ENCODE measurements at places on chromosomes 7 and 10.
A peak's percentile ranks its signal among the peaks of the same experiment; 100 is the strongest.

DNA sequence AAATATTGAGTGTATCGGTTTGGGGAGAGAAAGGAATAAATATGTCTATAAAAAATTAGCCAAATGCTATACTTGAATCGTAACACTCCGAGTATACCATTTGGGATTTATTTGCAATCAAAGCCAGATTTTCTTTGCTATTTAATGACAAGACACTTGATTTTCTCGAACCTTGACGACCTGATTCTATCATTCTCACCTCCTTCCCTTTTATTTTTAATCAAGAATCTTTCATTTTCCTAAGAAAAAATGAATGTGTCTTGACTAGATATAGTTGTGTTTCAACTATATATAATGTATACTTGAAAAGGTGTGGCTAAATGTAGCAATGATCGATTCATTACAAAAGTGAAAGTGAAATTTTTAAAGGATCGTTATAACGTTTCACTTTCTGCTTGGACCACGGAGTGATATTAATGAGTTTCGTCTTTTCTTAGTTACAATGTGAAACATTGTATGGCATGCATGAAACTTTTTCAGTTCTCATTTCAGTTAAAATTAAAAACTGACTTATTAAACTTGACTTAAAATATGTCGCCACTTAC is 562 bp downstream of the NUB1 start:
- no peak for DNase-seq

DNA sequence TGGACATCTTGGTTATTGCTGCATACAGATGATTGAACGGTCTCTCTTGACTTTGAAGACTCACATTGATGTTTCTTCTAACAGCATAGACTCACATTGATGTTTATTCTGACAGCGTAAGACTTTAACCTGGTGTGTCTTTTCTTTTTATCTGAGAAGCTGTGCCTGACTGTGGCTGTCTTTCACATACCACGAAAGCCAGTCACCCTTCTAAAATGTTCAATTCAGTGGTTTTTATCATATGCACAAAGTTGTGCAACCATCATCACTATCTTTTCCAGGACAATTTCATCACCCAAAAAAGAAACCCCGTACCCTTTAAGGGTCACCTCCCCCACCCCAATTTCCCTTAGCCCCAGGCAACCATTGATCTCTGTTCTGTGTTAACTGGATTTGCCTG is 24.7 kb downstream of the CELF2 start:
- no peak for DNase-seq

DNA sequence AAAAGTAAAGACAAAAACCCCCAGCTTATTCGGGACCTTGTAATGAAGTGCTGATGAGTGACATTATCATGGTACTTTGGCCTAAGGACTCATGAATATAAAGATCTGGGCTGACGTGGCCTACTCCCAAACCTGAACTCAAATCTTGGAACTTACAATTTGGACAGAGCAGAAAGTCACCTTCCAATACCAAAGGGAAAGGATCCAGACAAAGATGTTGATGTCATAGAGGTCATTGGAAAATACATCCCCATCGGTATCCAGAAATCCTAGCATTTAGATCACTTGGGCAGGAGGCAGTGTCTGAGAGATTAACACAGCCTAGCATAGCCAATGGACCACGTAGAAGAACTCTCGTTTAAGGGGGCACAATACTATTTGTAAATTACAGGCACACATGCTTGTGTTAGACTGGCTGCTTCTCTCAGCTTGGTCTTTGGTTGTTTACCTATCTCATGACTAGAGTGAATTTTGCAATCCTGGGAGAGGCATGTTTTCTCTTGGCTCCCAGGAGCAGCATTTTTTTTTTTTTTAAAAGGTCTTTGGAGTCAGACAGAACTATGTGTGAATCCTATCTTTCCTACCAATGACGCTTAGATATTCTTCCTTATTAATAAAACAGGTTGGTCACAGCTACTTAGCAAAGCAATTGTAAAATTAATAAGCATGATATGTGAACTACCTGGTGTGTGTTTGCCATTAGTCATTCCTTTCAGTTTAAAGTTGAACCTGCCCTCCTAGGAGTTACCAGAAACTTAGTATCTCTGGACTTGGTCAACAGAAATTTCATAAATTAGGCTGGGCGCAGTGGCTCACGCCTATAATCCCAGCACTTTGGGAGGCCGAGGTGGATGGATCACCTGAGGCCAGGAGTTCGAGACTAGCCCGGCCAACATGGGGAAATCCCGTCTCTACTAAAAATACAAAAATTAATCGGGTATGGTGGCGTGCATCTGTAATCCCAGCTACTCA is 27.8 kb upstream of the MRPS33 start:
- DNase-seq: peak; percentile 87

DNA sequence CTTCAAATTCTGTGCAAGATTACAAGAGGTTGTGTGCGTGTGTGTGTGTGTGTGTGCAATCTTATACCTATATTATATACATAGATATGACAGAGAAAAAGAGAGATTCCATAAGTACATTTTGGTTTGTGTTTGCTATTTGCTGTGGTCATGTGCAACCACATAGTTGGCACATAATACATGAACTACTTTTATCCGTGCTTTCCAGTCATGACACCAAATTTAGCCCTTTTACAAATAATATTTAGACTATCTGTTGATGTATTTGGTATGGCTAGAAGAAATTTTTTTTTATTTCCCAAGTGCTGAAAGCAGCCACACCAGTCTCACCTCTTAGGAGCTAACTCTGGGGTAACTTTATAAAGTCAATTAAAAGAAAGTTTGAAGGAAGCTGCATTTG is 63.5 kb upstream of the EGFR start:
- DNase-seq: no peak

GRCh38 chr7:1224086-1224716 is 8.5 kb upstream of the UNCX start:
- DNase-seq: no peak

GRCh38 chr7:42342381-42342780 is 105.4 kb upstream of the GLI3 start:
- no peak for DNase-seq

DNA sequence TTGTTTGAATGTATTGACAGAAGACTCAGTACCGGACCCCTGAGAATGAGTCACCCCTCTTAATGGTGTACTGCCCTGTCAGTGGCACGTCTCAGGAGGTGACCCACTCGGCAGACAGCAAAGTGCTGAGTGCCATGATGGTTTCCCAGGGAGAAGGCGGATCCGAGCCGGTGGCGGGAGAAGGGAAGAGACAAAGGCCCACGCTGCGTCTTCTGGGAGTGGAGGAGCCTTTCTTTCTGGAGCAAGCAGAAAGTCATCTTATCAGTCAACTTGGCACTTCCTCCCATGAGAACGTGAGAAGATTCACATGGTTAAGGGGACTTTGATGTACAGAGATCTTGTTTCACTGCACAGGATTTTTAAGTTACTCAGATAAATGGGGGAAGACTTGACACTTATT is 14.6 kb upstream of the PPP2R2D start:
- no peak for DNase-seq

DNA sequence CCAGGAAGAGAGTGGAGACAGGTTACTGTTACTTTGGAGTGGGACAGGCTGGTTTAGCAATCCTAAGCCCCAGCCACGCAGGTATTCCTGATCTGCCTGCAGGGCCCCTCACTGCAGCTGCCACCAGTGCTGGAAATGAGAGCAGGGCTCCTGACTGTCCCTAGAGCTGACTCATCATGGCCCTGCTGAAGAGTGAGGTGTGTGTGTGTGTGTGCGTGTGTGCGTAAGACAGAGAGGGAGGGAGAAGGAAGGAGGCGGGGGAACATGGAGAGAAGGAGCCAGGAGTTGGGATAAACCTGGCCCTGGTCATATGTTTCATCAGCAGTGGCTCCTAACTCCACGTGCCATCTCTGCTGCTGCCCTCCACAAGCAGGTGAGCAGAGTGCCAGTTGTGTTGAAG is 3.6 kb downstream of the FOXI2 start:
- DNase-seq: no peak

DNA sequence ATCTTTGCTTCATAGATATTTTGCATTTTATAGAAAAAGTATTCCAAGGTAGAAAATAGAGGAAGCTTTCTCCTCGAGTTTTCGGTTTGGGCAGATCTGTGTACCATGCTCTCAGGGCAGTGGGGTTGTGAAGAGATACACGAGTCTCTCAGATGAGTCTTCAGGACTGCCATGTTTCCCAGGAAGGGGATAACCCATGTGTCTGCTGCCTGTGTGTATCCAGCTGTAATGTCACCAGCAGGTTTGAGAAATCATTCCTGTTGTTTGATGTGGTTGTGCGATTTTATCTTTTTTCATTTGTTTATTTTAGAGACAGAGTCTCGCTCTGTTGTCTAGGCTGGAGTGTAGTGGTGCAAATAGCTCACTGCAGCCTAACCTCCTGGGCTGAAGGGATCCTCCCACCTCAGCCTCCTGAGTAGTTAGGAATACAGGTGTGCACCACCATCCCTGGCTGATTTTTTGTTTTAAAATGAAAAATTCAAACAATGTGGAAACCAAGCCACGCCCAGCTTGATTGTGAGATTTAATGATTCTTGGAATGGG is 48.9 kb downstream of the SNX10 start:
- no peak for DNase-seq

DNA sequence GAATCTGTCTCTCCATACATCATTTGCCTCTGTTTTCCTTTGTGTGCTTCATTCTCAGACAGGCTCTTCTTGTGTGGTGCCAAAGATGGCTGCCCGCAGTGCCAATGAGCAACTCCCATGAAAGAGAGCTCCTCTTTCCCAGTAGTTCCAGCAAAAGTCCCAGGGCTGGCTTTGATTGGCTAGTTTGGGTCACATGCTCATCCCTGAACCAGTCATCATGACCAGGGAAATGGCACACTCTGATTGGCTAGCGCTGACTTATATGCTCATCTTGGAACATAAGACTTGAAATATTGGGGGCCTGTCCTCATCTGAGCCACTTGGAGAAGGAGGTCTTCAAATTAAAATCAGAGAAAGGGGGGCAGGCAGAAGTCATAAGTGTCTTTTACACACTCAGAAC is 112.7 kb downstream of the CDH23 start:
- DNase-seq: no peak

DNA sequence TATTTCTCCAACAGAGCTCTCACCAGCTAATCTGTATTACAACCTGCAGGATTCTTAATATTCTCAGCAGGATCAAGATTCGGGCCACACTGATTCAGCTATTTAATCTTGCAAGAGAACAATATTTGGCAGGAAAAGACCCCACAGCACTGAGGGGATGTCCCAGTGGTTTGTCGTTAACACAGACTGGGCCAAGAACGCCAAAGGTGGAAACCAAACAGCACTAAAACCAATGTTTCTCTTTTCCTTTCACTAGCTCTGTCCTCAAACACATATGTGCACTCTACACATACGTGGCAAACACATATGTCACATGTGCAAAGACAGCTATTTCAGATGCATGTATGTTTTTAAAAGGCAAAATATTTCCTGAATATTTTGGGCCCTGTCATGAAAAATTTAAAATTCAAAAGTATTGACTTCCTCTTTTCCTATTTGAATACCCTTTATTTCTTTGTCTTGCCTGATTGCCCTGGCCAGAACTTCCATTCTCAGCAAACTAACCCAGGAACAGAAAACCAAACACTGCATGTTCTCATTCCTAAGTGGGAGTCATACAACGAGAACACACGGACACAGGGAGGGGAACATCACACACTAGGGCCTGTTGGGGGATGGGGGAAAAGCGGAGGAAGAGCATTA is 51.7 kb upstream of the NEBL start:
- no peak for DNase-seq

DNA sequence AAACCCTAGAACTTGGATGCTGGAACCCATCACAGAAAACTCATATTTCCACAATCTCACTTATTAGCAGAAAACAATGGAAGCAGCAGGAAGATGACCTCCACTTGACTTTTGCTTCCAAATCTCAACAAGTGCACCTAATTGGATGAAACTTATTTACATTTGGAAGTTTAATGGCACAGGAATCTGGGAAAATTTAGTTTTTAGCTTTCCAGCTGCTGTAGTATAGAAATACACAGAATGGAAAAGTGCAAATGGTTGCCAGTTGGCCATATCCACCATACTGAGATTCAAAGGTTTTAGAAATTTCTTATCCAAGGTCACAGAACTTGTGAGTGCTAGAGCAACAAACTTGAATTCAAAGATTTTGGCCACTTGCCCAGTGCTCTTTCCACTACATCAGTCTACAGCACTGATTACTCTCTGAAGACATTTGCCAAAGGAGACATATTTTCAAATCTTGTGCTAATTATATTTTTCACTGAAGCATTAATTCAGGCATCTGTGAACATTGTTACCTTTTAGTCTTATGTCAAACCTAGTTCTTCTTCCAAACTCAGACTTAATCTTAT is 9.3 kb upstream of the AHR start:
- no peak for DNase-seq

- DNase-seq: no peak
These were observed 683.7 kb downstream of the LRMDA start for GRCh38 chr10:76115131-76115470.

GRCh38 chr10:634256-634655 is 55.2 kb downstream of the DIP2C start:
- peak; percentile 39 for DNase-seq

DNA sequence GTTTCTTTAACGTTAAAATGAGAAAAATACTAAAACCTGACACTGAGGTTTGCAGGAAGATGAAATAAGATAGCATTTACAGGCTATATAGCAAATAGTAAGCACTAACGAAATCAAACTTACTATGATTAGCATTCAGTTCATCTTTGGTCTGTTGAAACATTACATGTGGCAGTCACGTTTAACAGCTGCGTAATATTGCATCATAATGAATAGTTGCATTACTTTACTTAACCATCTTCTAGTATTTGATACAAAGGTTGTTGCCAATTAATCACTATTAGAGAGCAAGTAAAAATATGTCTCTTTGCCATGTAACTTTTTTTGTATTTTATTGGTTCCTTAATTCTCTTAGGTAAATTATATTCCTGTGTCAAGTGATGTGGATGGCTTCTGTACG is 131.8 kb upstream of the GHITM start:
- DNase-seq: no peak

DNA sequence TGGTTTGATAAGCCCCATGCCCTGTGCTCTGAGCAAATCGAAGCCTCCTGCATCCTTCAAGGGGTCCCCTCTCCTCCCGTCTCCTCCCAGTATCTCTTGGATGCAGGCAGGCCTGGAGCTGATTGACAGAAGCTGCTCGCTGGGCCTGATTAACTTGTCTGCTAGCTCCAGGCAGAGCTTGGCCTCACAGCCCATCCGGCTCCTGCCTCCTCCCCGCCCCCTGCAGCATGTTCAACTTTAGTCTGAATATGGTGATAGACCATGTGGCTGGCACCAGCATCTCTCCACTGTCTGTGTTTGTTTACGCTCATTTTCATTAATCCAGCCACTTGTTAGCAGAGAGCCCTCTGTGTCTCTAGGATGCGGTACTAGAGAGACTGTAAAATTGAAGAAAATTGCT is 432.2 kb downstream of the DPP6 start:
- DNase-seq: no peak

- DNase-seq: peak; percentile 29
These were observed 124.9 kb downstream of the SH2D4B start for GRCh38 chr10:80662429-80663261.

GRCh38 chr7:123682690-123683089 is 27.0 kb downstream of the LMOD2 start:
- peak; percentile 32 for DNase-seq

DNA sequence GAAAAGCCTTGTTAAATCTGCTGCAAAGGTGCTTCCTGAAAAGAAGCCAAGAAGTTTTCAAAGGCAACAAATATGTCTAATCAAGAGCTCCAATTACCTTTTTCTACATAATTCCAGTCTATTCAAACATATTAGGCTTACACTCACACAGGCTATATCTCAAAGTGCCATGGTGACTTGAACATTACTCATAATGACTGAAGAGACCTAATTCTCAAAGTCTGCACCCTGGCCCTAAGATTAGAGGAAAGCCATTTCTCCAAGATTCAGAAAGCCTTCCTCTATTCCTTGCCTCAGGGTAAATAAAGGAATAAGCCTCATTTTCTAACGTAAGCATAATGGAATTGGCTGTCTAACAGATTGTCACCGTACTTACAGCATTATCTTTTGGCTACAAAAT is 78.3 kb upstream of the THSD7A start:
- DNase-seq: no peak

Data from epithelial cell of proximal tubule (primary cell).